ENCODE measurements at places on chromosomes 3 and 15.

DNA sequence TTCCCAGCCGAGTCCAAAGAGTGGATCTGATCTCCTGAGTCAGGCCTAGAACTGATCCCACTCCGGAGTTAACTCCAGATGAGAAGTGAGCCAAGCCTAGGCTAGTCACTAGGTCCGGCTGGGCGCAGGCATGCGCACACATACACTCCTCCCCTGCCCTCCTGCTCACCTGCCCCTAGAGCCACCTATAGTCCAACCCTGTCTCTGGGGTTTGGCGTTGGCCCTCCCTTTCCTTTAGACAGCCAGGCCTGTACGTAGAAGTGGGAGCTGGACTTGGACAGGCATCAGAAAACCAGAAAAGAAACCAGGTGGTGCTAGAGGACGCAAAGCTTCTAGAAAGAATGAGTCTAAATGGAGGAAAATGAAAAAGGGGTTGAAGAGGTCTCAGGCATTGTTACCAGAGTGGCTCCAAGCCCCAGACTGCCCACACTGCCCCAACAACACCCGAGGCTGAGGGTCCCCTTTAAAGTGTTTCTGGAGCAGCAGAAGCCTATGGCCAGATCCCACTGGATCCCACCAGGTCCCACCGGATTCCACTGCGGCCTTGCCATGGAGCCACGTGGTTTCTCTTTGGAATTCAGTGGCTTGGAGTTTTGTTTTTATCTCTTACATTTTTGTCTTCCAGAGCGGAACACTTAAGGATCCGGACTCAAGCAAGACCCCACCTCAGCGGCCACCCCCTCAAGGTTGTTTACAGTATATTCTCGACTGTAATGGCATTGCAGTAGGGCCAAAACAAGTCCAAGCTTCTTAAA is 24.2 kb upstream of the TIMP4 start:
- no peak for DNase-seq

- no peak for DNase-seq
Measured at GRCh38 chr3:140770977-140771667, 93.3 kb downstream of the TRIM42 start.

DNA sequence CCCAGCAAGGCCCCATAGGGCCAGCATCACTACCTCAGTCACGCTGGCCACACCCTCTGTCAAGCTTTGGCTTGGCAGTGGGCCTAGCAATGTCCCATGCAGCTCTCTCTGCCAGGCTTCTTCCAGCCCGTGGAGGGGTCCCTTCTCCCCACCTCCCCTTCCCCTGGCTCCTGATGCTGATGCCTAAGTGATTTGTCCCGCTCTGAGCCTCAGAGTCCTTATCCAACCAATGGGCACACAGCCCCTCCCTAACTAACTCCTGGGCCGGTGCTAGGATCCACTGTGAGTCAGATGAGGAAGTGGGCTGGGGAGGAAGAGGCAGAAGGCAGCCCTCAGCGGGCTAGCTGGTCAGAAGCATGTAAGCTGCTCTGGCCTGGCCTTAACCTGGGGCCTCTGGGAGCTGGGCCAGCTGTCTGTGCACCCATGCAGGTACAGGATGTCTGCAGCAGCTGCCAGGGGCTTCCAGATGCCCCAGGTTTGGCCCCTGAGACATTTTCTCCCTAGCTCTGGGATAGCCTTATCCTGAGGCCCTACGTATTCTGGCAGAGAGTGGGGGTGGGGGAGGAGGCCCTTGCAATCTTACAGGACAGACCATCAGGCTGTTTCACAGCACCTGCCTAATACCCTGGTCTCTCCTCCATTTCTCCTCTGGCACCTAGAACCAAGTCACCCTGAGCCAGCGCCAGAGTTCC is 740 bp upstream of the ZBTB47 start:
- DNase-seq, result no peak

GRCh38 chr3:189001559-189001958 is 170.2 kb upstream of the TPRG1 start:
- no peak for DNase-seq

DNA sequence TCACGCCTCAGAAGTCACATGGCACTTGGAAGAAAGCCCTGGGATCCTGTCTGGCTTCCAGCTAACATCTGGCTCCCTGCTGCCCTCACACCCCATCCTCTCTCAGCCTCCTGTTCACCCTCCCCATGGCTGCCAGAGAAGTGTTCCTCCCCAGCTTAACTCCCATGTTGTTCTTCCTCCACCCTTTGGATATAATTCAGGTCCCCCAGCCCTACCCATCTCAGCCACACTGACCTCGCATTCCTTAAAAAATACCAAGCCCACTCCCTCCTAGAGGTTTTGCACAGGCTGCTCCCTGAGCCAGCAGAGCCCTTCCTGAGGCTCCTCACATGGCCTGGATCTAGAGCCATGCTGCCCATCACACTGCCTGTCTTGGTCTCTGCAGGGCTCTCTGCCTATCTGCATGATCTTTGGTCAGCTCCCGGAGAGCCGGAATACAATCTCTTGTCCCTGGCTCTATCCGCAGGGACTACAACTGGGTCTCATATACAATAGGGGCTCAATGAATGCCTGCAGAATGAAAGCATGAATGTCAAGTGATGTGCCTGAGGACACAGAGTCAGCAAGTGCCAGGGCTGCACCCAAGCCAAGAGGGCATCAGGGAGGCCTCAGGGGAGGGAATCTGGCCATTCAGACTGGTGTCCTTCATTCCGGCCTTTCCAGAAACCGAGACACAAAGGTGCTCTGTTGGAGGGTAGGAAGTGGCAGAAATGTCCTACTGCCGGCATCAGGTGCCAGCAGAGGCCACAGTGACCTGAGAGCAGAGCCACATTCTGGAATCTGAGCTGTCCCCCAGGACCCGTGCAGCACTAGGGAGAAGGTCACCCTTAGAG is 3.8 kb upstream of the TKT start:
- DNase-seq, result no peak

GRCh38 chr3:52859686-52860423 is 25.0 kb upstream of the MUSTN1 start:
- DNase-seq, result no peak

DNA sequence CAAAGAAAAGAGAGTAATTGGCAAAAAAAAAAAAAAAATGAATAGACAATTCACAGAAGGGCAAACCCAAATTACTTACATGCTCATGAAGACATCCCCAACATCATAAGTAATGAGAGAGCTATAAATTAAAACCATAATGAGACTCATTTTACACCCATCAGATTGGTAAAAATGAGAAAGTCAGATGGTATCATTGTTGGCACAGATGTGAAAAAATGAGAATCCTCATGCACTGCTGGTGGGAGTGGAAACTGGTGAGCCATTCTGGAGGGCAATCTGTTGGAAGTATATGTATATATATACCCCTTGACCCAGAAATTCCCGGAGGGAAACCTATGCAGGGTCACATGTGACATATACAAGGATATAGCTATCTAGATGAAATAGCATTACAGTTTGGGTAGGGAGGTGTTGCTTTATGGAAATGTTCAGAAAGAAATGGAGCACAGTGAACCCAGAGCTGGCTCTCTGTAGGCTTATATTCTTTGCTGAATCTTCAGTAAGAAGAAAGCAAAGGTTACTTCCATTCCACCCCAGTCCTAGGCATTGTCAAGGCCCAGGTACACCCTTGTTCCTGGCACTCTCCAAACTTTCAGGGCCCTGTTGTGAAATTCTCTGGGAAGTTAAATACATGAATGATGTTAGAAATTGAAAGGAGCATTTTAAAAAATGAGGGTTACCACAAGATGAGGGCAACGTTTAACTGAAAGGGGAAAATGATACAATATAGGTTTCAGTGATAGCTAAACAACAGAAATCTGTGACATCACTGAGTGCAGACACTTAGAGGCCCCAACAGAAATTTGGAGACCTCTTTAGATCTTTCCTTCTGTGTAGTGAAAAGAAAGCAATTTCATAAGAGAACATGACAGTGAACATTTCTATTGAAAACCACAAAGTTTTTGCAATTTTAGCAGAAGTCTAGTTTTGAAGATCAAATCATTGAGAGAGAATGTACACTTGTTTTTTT is 132.7 kb upstream of the TPRG1 start:
- no peak for DNase-seq

DNA sequence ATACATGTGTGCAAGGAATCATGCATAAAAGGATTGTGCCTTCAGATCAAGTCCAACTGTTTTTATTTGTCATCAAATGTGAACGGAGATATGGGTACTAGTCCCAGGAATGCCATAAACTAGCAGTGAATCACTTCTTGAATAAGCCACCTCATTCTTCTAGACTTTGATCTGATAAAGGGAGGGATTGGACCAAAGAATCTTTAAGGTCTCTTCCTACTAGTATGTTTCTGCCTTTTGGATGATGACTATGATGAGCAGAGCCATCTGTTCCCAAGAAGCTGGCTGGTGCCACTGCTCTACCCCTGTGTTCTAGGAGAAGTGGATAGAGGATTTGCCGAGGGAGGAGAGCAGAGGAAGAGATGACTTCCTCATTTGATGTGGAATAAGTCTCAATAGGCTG is 28.8 kb upstream of the UACA start:
- DNase-seq, result no peak

DNA sequence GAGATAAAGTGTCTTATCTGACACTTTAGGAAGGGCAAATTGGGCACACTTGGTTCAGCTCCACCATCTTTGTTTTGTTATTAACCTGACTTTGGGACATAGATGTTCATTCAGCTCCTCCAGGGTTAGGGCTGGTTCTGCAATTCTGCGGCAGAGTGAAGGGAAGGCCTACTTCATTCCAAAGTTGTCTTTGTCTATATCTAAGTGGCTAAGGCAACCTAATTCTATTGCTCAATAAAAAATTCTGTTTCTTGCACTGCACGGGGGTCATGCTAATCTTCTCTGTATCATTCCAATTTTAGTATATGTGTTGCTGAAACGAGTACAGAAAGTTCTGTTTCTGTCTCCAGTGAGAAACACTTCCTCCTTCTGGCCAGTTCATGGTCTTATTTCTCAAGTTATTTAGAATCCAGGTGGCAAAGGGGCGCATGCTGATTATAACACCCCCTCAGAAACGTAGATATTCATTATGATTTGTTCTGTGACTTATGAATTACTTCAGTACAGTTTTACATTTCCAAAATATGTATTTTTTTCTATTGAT is 53.5 kb downstream of the PFN2 start:
- no peak for DNase-seq

DNA sequence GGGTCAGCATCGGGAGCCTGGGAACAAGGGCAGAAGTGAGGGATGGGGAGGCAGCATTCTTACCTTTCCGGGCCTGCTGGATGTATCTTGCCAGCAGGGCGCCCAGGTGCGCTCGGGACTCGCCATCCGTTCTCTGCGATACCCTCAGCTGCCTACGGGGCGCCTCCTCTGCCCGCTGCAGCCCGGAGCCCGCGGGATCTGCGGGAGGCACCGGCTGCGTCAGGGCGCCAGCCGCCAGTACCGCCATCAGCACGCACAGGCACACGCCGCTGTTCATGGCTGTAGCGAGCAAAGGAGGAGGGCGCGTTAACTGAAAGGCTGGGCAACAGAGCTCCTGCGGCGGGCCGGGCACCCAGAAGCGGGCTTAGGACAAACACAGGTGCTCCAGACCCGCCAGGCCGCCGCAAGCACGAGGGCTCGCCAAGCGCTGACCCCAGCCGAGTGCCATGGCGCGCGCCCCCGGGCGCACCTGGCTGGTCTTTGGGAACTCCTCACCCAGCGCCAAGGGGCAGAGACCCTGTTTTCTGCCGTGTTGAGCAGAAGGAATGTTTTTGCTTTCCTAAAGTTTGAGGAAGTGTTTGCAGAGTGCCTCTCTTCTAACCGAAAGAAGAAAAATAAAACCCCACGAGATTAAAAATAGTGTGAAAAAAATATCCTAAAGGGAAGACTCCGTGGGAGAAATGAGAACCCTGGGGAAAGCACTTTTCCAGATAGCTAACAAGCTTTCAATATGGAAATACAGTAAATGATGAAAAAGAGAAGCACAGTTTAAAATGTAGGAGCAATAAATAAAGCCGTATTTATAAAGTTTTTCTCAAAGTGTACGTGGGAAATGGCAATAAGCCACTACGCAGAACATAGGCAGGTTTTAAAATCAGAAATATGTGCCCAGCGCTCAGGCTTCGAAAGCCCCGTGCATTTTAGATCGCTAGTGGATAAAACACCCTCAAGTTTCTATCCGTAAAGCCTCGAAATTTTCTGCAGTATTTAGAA is 2.3 kb downstream of the CCK start:
- no peak for DNase-seq

DNA sequence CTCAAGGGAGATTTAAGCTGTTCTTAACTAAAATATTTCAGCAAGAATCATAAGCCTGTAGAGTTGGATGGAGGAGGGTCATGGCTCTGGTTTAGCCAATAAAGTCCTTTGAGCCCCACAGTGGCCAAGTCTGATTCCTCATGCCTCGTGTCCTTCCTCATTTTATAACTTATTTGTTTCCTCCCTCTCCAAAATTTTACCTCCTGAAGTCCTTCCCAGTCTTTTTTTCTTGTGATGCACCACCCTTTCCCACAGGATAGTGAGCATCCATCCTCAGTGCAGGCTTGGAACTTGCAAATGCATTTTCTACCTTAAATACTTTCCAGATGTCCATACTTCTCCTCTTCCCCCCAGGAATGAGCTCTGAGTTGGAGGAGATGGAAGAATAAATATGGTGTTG is 162.7 kb upstream of the AGTR1 start:
- DNase-seq, result no peak

- no peak for DNase-seq
Measured at GRCh38 chr3:73623346-73623745, 1.4 kb downstream of the PDZRN3 start.

GRCh38 chr3:54745843-54746242 is 182.0 kb downstream of the LRTM1 start:
- DNase-seq, result no peak

DNA sequence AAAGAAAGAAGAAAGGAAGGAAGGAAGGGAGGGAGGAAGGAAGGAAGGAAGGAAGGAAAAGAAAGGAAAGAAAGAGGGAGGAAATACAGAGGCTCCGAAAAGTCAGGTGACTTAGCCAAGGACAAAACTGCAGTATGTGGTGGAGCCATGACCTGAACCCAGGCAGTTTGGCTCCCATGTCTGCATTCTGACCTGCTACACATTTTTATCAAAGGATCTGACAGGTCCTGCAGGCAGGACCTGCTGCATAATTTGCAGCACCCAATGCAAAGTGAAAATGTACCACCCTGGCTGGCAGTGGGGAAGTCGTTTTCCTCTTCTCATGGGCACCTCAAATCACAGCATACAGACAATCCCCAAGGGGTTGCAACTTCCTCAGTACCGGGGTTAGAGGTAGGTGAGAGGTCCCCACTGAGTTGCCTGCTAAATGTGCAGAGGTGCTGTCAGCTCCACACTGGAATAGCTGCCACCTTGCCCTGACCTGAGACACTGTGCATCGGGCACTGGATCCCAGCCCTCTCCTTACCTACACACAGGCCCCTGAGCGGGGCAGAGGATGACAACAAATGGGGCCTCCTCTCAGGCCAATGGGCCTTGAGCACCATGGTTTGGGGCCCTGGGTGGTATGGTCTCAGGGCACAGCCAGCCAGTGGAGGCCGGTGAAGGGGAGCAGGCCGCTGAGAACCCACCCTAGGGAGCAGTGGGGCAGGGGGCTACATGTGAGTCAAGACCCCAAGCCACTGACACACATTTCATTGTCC is 175.1 kb downstream of the SHQ1 start:
- DNase-seq, result no peak

GRCh38 chr3:125067225-125067624 is 11.4 kb upstream of the HEG1 start:
- no peak for DNase-seq

GRCh38 chr3:177475356-177475665 is 278.0 kb upstream of the TBL1XR1 start:
- DNase-seq, result no peak

All from D721Med (cell line).